ENCODE measurements at places on chromosomes 2 and 18.

GRCh38 chr2:233358947-233359346 is 4.7 kb downstream of the DGKD start:
- no peak for DNase-seq

DNA sequence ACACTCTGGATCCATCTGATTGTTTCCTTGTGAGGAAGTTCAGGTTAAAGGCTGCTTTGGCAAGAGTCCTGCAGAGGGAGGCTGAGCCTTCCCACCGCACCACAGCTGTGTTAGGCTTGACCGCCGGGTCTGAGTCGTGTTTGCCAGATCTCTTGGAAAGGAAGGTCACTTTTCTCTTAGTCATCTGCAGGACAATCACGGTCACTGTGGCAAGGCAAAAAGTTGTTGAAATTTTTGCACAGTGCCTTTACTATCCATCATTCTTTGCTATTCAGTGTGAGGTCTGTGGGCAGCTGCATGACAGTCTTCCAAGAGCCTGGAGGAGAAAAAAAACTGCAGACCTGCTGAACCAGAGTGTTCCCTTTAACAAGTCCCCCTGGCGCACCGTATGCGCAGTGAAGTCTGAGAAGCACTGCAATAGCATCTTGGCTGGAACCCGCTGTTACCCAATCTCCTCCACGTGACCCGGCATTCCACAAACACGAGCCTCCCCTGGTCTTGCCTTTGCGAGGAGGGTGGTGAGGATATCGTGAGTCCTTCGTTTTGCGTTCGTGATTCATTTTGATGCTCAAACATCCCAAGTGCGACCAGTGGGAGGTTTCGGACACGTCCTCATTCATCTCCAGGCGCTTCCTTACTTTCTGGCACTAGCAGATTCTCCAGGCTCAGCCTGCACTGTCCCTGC is 23.0 kb downstream of the BIN1 start:
- DNase-seq: no peak

GRCh38 chr2:119723784-119724467 is 35.8 kb upstream of the PTPN4 start:
- no peak for DNase-seq

DNA sequence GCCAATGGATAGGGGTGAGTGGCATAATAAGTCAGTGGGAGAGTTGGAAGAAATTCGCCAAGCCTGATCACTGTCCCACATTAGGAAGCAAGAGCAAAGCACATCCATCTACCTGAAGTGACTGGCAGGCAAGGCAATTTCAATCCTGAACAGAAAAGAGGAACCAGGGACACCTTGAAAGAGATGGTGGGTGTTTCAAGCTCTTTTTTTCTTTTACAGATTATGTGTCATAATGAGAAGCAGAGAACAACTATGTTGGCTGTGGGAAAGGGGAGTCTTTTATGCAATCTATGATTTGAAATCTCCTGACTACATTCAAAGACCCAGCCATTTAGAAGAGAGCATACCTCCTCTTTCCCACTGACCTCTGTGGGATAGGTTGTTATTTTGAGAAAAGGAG is 63.5 kb downstream of the TGIF1 start:
- DNase-seq: no peak

DNA sequence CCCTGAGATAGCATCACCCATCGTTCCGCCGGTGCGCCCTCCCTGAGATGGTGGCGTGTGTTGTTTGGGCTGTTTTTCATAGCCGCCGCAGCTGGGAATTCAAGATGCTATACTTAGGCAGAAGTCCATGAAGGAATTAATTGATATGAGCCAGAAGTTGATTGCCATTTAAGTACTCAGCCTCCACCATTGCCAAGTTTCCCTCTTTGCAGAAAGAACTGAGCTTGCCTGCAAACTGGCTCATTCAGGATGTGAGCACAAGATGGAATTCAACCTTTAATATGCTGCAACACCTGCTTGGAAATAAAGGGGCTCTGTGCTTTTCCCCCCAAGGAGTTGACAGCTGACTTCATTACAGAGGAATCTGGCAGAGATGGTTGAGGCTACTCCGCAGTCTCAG is 295.5 kb downstream of the ZNF521 start:
- no peak for DNase-seq

Measured in iPS-NIHi11 (cell line).